ENCODE measurements at places on chromosomes 5 and 9. TPM values are rescaled to one million over a fixed set of nuclear protein-coding genes. Genes with fewer than 3 reads are reported as not detected.

ATP6V1G1 gene
- 21.2 TPM for total RNA-seq

GPR150 gene
- total RNA-seq: 0.21 TPM

NR2F1 gene
- total RNA-seq: not detected

UNC13B gene
- 1.00 TPM for total RNA-seq

FCN1 gene
- not detected for total RNA-seq

SPATA31C1 gene
- not detected for total RNA-seq

FGD3 gene
- total RNA-seq: 42.0 TPM

TMEM38B gene
- total RNA-seq: 13.7 TPM

TRUB2 gene
- 38.0 TPM for total RNA-seq
